ENCODE measurements at places on chromosomes 16 and 17.

- DNase-seq: no peak
These were observed 26.9 kb downstream of the MINK1 start for GRCh38 chr17:4859816-4860625.

DNA sequence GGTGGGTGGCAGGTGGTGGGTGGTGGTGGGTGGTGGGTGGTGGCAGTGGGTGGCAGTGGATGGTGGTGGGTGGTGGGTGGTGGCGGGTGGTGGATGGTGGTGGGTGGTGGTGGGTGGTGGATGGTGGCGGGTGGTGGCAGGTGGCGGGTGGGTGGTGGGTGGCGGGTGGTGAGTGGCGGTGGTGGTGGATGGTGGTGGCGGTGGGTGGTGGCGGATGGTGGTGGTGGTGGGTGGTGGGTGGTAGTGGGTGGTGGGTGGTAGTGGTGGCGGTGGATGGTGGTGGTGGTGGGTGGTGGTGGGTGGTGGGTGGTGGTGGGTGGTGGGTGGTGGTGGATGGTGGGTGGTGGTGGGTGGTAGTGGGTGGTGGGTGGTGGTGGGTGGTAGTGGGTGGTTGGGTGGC lies 423.8 kb upstream of the PSMD7 start:
- no peak for DNase-seq

DNA sequence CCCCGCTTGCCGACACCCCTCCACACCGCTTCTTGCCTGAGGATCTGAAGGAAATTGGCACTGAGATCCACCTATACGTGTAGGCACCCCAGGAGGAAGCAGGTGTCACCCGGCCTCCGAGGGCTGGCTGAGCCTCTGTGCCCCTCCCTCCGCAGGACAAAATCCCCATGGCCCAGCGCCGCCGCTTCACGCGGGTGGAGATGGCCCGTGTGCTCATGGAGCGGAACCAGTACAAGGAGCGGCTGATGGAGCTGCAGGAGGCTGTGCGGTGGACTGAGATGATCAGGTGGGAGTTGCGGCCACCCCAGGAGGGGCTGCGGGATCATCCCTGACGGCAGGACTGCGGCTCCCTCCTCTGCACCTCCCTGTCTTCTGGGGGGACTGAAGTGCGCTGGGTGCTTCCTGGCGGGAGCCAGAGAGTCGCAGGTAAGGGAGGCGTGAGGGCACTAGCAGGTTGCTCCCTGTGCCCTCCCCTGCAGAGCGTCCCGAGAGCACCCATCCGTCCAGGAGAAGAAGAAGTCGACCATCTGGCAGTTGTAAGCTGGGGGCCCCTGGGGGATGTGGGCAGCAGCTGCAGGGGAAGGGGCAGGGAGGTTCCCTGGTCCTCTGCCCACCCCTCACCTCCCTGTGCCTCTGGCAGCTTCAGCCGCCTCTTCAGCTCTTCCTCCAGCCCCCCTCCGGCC lies 9.0 kb downstream of the NME3 start:
- no peak for DNase-seq

DNA sequence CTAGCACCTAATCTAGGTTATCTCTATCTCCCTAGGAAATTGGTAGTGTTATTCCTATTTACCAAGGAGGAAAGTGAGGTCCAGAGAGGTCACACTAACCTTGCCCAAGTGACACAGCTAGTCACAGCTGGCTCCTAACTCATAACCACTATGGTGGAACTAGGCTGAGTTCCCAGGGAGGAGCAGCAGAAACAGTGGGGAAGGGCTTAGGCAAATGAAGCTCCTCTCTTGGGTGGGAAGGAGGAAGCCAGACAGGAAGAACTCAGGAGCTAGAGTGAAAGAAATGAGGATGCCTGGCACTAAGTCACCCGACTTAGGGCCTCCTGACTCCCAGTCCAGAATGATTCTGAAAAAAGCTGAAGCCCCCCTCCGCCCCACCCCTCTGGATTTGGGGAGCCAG lies 34.5 kb downstream of the PSME3IP1 start:
- DNase-seq: no peak

GRCh38 chr17:27466376-27466742 lies 10.1 kb downstream of the KSR1 start:
- no peak for DNase-seq

DNA sequence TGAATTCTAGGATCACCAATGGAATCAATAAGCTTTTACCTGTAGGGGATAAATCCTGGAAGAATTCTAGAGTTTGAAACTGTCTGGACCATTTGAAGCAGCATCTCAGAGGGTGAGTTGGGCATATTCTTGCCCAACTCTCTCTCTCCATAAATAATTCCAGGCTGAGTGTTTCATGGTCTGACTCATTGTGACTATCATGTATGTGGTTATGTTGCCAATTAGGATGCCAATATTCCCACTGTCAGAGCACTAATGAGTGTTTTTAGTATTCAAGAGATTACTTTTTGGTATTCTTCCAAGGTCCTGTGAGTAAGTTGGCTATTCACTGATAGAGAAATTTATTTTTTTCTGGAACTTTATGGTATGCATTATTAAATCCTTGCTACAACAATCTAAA lies 456.9 kb downstream of the TOX3 start:
- DNase-seq: no peak

DNA sequence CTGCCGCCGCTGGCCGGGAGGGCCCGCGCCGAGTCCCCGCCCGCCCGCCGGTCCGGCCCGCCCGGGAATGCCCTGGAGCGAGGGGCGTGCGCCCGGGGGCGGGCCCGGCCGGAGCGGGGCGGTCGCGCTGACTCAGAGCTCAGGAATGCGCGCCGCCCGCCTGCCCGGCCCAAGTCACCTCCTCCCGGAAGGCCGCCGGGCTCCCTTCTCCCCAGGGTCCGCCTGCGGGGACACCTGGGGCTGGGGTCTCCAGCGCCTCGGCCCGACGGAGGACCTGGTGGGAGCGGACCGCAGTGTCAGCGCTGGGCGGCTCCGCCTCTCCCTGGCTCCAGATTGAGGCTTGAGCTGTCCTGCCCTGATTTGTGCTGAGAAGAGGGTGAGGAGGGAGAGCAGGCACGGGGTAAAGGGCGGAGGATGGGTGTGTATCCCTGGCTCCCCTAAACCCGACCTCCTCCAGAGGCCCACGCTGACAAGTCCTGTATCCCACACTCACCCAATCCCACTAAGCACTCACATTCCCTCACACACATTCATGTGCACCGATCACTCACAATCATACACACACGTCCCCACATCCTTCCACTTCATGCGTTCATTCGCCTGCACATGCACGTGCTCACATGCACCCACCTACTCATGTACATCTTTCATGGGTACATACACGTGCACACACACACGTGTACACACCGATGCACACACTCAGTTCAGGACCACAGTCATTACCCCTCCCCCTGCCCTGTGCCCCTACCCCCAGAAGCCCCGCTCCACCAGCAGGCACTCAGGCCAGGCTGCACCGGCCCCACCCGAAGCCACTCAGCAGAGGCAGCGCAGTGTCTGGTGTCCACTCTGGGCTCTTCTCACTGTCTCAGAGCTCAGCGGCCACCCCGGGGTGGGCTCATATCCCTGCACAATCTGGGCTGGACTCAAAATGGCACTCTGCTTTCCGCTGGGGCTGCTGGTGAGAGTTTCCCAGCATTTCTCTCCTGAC lies at the start of gene RHBDF1:
TSS of gene RHBDF1 (minus strand) at position 71 of the 988 bp plus-strand sequence. CDS start 7,616 bp downstream, outside the sequence.
- DNase-seq: no peak

- DNase-seq: no peak
These were observed 75.8 kb downstream of the TEX14 start for GRCh38 chr17:58615768-58616659.

- DNase-seq: no peak
These were observed 24.6 kb downstream of the CMIP start for GRCh38 chr16:81469183-81469677.

GRCh38 chr17:77563439-77564102 lies 394.9 kb upstream of the TNRC6C start:
- no peak for DNase-seq
